ENCODE measurements at places on chromosomes 1 and 21. TPM values are rescaled to one million over a fixed set of nuclear protein-coding genes. Genes with fewer than 3 reads are reported as not detected.

S100A13 gene
- 104 TPM for total RNA-seq

DNA sequence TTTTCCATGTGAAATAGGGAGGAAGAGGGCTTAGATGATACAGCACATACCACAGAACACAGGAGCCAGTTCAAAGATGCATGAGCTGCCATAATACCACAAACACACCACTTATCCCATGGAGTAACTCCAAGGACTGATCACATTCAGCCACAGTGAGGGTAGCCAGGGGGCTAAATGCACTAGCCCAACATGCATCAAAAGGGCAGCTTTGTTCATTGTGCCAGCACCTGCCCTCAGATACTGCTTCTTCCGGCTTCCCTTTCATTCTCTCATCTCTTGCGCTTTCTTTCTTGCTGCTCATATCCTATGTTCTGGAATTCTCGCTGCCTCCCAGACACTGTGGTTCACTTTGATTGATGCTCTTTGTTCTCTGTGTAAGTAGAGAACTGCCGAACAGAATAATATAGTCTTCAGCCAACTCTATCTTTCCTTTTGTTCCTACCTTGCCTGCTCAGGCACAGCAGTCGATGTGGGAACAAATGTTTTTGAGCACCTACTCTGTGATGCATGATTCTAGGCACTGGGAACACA, 50.0 kb upstream of the SYT6 start:
- DNase-seq: no peak
- H3K4me1 ChIP-seq: no peaks in the 10 kb centered on the region
- peaks cover 92% of the 10 kb centered on the region for H3K27me3 ChIP-seq
- no peak overlapping the region for H3K4me3 ChIP-seq
- H3K36me3 ChIP-seq: no peaks in the 10 kb centered on the region

DNA sequence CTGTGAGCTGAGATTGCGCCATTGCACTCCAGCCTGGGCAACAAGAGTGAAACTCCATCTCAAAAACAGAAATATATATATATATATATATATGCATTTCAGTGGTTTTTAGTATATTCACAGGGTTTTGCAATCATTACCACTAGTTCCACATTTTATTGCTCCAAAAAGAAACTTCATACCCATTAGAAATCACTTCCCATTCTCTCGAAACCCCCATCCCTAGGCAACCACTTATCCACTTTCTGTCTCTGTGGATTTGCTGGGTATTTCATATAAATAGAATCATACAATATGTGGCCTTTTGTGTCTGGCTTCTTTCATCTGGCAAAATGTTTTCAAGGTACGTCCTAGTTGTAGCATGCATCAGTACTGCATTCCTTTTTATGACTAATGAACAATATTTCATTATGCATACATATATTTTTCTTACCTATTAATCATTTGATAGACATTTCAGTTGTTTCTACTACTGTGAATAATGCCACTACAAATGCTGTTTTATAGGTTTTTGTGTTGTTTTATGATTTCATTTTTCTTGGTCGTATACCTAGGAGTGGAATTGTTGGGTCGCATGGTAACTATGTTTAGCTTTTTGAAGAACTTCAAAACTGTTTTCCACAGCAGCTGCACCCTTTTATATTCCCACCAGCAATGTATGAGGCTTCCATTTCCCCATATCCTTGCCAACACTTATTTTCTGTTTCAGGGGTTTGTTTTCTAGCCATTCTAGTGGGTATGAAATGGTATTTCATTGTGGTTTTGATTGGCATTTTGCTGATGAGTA, 95.9 kb downstream of the PHTF1 start:
- no peak for DNase-seq
- no peaks in the 10 kb centered on the region for H3K27me3 ChIP-seq
- no peak overlapping the region for H3K4me3 ChIP-seq
- H3K36me3 ChIP-seq: no peaks in the 10 kb centered on the region
- H3K27ac ChIP-seq: no peak overlapping the region
- H3K4me1 ChIP-seq: no peaks in the 10 kb centered on the region

DNA sequence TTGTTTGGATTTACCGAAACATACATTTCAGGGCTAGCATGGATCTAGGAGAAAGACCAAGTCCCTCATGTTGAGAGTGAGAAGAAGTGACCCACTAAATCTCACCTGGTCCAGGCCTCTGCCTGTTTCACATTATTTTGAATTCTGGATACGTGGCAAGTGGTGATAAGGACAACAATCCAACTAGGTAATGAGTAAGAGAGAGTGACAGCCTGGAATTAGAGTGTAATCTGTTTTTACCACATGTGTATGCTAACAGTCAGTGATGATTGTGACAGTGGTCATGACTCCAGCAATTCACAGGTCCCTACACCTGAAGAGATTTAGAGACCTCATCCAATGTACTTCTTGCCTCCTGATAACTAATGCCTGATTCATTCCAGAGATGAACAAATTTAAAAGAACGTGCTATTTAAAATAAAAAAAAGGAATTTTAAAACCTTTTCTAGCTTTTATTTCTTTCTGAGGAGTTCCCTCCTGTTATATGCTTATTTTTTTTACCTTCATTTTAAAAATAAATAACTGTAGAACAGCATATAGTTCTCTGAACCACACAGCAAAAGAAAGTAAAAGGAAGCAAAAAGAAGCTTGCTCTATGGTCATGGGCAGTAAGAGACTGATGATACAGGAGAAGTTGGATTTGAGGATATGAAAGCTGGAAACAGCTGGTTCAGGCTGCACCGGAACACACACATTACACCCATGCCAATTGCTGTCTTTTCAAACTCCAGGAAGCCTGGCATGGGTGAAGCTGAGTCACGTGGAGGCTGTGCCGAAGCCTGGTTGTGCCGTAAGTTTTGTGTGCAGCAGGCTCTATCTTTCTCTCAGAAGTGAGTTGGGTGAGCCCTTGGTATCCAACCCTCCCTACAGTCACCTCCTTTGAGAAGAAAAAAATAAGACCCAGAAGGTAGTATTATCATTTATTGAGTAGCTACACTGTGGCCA, 14.7 kb downstream of the C1orf116 start:
- DNase-seq: no peak
- H3K4me1 ChIP-seq: peaks cover 89% of the 10 kb centered on the region
- no peak overlapping the region for H3K4me3 ChIP-seq
- H3K27ac ChIP-seq: peak overlapping the region; percentile 98
- H3K27me3 ChIP-seq: no peaks in the 10 kb centered on the region

- no peaks in the 10 kb centered on the region for H3K4me1 ChIP-seq
- no peak overlapping the region for H3K4me3 ChIP-seq
- no peaks in the 10 kb centered on the region for H3K36me3 ChIP-seq
- no peak overlapping the region for H3K27ac ChIP-seq
Measured at GRCh38 chr1:210754878-210755665, 378.9 kb downstream of the KCNH1 start.

GRCh38 chr21:43925096-43925481, 60.1 kb downstream of the AGPAT3 start:
- H3K27ac ChIP-seq: no peak overlapping the region
- no peak for DNase-seq
- no peaks in the 10 kb centered on the region for H3K27me3 ChIP-seq
- no peaks in the 10 kb centered on the region for H3K36me3 ChIP-seq

GJA4 gene
- not detected for total RNA-seq

- peak within 1 kb of the TSS; percentile 4 for H3K27ac ChIP-seq
- H3K4me1 ChIP-seq: peaks cover 26% of the 10 kb centered on the region
- H3K4me3 ChIP-seq: peak within 1 kb of the TSS; percentile 65
- peaks cover 38% of the 10 kb centered on the region for H3K27me3 ChIP-seq
- DNase-seq: peak; percentile 35
Measured at GRCh38 chr1:207910591-207911354, at the start of gene CD34. Gene CD34 (minus strand): TSS chr1:207911125. CDS start chr1:207911080, 45 bp downstream.

GRCh38 chr1:93490357-93490756, 42.4 kb downstream of the FNBP1L start:
- peaks cover 6% of the 10 kb centered on the region for H3K36me3 ChIP-seq
- H3K27ac ChIP-seq: peak overlapping the region; percentile 21
- H3K4me1 ChIP-seq: peaks cover 49% of the 10 kb centered on the region
- DNase-seq: no peak

DNA sequence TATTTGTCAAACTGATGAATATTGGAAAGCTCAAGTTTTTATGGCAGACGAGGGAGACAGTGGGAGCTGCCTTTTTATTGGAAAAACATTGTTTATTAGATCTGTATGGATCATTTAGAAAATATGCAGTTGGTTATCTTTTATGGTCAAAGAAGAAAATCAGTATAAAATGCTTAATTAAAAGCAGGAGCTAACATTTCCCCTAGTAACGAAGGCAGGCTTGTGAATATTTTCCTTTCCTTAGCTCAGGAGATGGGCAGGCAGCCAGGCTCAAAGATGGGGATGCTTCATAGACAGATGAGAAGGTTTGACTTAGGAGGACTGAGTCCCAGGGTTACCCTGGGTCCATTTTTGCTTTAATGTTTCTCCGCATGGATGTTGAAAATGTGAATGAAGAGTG, 26.0 kb downstream of the ROR1 start:
- H3K36me3 ChIP-seq: peaks cover 5% of the 10 kb centered on the region
- no peak for DNase-seq
- no peak overlapping the region for H3K27ac ChIP-seq
- H3K4me1 ChIP-seq: peaks cover 44% of the 10 kb centered on the region
- H3K27me3 ChIP-seq: no peaks in the 10 kb centered on the region
- H3K4me3 ChIP-seq: no peak overlapping the region

GRCh38 chr1:64062941-64063581, 140.4 kb upstream of the UBE2U start:
- no peak overlapping the region for H3K27ac ChIP-seq
- H3K27me3 ChIP-seq: no peaks in the 10 kb centered on the region
- peaks cover 11% of the 10 kb centered on the region for H3K4me1 ChIP-seq
- no peak for DNase-seq

DNA sequence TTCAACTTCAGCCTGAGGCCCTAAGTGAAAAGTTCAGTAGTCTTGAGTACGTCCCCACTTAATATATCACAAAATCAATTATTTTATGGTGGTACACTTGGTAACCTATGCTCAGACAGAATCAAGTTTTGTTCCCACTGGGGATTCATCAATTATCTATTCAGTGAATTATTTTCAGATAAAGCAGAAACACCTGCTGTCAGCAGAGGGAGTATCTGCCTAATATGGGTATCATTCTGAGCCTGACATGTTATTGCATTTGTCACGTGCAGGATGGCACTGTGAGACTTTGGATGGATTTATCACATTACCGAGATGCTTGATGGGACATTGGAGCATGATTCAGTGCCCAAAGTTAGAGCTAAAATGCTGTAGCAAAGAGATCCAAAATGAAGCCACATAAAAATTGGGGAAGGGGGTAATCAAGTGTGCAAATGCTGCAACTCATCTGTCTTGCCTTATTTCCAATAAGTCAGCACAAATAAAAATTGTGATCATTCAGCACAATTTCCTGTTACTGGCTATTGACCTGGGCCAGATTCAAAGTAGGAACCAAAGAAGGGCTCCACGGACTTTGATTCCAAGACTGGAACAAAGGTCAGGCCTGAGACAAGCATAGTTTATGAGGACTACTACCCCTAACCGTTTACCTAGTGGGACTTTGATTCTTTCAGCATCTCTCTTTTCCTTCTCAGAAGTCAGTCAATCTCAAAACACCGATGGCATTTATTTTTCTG, 657.6 kb downstream of the LMO4 start:
- H3K4me1 ChIP-seq: peaks cover 50% of the 10 kb centered on the region
- H3K4me3 ChIP-seq: no peak overlapping the region
- H3K27me3 ChIP-seq: no peaks in the 10 kb centered on the region
- no peak overlapping the region for H3K27ac ChIP-seq
- H3K36me3 ChIP-seq: no peaks in the 10 kb centered on the region

- no peaks in the 10 kb centered on the region for H3K27me3 ChIP-seq
- DNase-seq: no peak
- H3K4me3 ChIP-seq: no peak overlapping the region
- H3K27ac ChIP-seq: no peak overlapping the region
Measured at GRCh38 chr1:228795596-228795995, 60.3 kb downstream of the RHOU start.

DNA sequence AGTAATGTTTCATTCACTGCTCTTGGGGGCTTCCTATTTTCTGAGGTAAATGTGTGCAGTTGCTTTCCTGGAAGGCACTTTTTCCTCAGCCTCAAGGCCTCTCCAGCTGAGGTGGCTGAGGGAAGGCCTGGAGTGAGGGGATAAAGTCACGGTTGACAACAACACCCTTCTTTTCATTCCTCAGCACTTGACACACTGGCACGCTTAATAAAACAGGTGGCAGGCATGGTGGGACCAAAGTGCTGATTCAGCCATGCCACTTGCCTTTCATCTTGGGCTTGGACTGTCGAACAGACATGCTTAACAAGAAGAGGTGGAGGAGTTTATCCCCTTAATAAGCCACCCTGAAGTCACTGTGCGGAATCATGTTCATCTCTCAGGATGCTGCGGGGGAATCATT, 23.6 kb upstream of the GRHL3 start:
- H3K27me3 ChIP-seq: peaks cover 25% of the 10 kb centered on the region
- H3K27ac ChIP-seq: no peak overlapping the region
- no peaks in the 10 kb centered on the region for H3K4me1 ChIP-seq
- H3K36me3 ChIP-seq: no peaks in the 10 kb centered on the region
- DNase-seq: no peak
- no peak overlapping the region for H3K4me3 ChIP-seq

KCNQ4 gene
- total RNA-seq: 0.92 TPM

GRCh38 chr1:203937678-203938330, 76.4 kb downstream of the SNRPE start:
- H3K4me1 ChIP-seq: no peaks in the 10 kb centered on the region
- H3K27me3 ChIP-seq: peaks cover 79% of the 10 kb centered on the region
- H3K36me3 ChIP-seq: no peaks in the 10 kb centered on the region
- no peak for DNase-seq

Data from Calu3 (cell line).